NCI-H1417 (cell line): ENCODE measurements at places on chromosomes 5 and 9.
A peak's percentile ranks its signal among the peaks of the same experiment; 100 is the strongest.

DNA sequence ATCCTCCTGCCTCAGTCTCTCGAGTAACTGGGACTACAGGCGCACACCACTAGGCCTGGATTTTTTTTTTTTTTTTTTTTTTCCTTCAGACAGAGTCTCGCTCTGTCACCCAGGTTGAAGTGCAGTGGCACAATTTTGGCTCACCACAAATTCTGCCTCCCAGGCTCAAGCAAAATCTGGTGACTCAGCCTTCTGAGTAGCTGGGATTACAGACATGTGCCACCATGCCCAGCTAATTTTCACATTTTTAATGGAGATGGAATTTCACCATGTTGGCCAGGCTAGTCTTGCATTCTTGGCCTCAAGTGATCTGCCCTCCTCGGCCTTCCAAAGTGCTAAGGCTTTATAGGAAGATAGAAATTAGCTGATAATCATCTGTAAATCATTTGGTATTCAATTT is 43.9 kb downstream of the NSA2 start:
- DNase-seq, result no peak

DNA sequence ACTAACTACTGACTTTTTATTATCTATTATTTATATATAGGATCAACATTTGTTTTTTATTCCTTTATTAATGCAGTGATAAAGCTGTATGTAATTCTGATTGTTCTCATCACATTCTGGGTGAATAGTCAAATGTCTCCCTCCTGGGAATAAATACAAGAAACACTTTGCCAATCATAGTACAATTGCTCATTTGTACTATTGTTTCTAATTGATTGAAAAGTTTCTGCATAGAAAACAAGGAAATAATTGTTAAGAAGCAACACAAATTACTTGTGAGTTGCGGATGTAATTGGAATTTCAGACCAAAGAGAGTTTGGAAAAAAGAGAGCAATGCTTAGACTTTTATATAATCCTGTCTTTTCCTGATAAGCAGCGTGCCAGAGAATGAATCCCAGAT is 1013.9 kb downstream of the EFNA5 start:
- no peak for DNase-seq

DNA sequence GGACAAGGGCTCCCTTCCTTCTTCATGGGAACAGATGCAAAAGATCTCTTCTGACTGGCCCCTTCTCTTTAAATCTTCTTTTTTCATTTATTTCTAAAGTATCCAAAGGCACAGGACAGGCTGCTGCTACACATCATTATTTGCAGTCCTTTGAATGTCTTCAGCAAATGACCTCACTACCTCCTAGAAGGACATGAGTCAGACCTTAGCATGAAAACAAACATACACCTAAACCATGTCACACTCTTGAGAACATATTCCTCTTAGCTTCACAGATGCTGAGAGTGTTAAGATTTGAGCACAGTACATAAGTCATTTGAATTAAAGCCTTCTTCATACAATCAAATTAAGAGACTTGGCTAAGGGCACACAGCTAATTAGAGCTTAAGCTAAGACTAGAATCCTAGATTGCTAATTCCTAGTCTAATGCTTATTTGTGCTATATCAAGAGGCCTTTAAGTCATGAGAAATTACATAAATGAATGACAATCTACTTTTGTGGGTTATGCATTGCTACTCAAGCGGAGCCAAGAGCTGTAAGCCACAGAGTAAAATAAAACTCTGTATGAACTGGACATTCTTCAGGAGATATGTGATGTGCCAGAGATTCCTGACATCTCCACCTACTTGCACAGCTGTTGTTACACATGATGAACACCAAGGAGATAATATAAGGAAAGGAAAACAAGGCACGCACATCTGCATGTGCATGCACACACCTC is 109.1 kb upstream of the PTGER4 start:
- no peak for DNase-seq

GRCh38 chr9:5113523-5113922 is 71.9 kb downstream of the INSL6 start:
- no peak for DNase-seq

DNA sequence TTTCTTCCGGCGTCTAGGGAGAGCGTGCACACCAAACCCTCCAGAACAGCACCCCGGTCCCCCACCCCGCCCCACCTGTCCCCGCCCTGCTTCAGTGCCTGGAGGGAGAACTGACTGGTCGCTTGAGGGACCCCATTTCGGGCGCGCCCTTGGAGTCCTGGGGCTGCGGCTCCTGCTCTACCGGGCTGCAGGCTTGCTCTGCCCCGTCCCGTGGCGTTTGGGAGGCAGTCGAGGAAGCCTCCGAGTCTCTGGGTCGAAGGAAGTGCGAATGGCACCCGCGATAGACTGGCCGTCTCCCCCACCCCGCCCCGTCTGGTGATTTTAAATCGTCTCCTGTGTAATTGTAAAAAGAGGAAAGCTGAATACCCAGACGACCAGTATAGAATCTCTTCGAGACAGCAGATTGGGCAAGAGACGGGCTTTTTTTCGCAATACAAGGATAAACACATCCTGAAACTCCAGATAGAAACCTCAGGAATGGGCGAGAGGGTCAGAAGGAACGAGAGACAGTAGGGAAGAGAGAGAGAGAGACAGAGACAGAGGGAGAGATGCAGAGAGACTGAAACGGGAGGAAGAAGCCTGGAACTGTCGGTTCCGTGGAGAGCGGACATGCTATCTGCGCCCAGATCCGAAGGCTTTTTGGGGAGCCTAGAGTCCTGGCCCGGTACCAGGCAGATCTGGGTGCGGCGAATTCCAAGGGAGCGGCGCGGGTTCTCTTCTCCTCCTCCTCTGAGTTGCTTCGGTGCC is 9.9 kb downstream of the PRDM6 start:
- DNase-seq, result no peak

GRCh38 chr9:75866273-75866871 is 24.1 kb upstream of the PCSK5 start:
- DNase-seq, result peak; percentile 68

DNA sequence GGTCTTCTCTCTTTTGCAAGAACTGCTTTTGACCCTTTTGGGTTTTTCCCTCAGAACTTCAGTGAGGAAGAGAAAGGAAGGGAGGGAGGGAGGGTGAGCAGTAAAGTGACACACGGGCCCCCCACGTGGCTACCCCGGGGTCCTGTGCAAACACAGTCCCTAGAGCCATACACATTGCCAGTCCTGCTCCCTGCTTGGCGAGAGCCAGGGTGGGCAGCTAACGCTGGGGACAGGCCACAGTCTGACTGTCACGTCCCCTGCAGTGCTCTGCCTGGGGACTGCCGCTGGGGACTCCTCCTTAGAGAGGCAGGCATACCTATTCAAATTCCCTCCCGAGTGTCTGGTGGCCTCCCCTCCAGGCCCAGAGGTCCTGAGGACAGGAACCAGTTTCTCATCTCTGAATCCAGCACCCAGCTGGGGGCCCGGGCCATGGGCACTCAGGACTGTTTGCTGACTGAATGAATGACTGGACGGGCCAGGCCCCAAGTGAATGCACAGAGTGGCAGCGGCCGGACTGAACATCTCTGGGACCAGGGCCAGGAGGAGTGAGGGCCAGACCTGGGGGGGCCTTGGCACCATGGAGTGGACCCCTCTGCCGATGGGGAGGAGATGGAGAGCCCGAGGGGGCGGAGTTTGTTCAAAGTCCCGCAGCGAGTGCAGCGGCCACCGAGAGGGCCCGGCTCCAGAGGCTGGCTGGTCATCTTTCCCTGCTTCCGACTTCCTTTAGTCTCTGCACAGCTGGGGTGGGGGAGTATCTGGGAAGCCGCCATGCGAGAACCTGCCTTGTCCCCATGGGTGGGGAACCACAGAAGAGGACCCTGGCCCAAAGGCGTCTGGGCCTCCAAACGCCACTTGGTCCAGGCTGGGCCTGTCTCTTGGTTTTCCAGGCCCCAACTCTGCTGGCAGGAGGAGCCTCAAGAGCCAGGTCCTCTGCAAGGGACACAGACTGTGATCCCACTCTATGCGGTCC is 5.8 kb downstream of the CCDC187 start:
- DNase-seq, result no peak

DNA sequence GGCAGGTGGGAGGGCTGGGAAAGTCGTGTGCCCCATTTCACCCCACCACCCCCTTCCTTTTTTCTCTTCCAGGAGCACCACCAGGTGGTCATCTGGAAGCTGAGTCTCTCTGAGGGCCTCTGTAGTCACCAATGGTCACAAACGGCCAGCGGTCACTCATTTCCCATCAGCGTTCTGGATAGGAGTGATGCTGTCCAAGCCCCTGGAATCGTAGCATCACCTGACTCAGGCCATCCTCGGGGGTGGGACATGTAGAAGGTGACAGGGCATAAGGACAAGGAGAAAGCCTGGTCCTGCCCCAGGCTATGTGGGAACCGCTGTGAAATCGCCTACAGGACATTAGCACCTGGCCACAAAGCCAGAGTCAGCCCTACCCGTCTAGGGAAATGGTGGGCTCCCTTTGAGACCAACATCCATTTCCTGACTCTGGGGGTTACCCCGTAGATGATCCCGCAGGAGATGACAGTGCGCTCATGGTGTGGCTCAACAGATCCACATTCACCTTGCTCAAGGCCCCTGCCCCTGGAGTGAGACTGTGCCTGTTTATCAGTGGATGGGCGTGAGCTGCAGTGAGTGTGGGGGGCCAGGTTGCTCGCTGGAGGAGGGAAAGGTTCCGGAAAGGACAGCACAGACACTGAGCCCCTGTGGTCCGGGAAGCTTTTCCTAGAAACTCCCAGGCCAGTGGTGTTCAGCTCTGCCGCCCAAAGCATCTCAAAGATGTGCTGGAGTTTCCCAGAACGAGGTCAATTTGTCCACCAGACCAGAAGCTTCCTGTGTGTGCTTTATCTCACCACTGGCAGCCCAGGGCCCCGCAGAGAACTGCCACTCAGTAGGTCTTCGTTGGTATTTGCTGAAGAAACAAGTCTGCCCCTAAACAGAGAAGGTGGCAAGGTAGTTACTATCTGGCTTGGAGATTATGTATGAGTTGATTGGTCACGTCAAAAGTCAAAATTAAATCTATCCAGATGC is 61.1 kb upstream of the UNC5A start:
- no peak for DNase-seq

DNA sequence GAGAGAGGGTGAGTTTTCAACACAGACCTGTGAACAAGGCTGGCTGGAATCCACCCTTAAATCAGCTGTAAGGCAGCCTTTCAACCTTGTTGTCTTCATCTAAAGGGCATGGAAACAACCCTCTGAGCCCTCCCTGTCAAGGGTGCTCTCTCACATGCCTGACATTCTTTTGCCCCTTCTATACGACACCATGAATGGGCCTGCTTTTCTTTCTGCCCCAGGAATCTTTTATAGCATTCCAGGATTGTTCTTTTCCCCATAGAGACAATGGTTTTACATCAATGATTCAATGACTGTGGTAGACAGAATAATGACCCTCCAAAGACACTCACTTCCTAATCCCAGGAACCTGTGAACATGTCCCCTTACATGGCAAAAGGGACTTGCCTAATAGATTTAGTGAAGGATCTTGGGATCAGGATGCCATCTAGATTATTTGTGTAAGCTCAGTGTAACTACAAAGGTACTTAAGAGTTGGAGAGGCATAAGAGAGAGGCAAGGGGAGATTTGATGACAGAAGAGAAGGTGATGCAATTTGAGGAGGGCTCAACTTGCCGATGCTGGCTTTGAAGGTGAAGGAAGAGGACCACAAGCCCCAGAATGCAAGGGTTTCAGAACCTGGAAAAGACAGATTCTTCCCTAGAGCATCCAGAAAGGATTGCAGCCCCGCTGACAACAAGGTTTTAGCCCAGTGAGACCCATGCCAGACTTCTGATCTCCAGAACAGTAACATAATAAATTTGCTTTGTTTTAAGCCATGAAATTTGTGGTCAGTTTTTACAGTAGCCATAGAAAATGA is 29.2 kb upstream of the HMHB1 start:
- no peak for DNase-seq

- DNase-seq, result no peak
Measured at GRCh38 chr5:16943846-16944678, 8.0 kb upstream of the MYO10 start.

- no peak for DNase-seq
Measured at GRCh38 chr9:27206041-27206440, 90.9 kb downstream of the EQTN start.

DNA sequence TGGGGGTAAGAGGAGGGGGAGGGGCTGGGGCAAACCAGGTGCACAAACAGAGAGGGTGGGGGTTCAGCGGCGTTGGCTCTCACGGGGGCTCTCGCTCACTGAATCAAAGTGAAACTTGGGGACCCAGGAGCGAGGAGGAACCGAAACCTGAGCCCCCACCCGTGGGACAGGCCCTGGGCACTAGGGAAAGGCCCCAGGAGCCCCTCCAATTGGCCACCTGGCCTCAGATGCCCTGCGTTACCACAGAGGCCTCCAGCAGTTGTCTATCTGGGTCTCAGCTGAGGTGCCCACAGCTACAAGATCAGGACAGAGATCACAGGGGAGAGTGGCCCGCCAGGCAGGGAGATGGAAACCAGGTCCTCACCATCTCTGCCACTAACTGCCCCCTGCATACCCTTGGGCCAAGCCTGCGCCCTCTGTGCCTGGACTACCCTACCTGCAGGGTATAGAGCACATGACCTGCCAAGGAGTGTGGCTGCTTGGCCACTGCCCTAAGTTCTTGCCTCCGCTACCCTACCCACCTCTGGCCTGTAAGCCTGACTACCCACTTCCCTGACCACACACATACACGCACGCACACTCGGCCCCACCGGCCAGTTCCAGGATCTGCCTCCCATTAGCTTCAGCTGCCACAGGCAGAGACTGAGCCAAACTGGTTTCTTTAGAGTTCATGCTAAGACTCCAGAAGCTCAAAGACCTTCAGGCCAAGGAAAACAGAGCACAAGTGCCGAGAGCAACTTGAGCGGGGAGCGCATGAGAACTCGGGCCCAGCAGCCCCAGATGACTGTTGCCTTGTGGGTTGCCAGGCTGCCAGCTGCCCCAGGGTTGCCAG is 39.9 kb downstream of the PAX5 start:
- no peak for DNase-seq

DNA sequence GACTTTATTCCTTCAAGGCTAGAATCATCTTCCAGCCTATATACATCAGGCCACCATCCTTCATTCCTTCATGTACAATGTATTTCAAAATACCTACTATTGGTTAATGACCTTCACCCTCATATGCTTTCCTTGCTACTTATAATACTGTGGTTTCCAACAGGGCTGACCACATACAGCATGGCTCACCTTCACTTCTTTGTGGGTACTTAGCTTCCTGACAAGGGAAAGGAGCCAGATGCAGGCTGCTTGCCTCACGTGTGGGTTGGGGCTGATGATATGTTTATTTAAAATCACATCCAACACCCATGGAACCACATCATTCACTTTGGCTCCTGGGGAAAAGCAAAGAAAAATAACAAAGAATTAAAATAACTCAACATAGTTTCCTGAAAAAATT is 63.9 kb upstream of the OR2K2 start:
- DNase-seq, result no peak

DNA sequence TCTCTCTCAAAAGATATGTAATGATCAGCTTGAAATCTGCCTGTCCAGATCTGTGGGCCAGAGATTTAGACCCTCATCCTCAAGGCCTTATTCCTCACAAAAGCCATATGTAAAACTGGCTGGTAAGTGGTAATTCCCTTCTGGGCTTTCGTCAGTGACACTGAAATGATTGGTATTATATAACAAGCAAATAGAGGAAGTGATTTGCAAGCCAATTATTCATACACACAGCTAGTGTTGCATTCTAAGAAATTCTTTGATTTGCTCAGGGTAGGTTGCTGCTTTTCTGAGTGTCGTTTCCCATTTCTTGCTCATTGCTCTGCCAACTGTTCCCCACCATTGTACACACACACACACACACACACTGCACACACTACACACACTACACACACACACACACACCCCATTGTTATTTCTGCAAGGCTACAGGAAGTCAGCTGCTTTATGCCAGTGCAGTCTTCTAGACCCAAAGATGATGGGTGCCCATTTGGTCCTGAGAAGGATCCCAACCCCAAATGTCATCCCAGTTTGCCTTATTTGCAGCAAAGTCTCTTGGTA is 76.8 kb downstream of the PRLR start:
- DNase-seq, result no peak

GRCh38 chr5:64690417-64691151 is at the start of gene SHISAL2B:
Gene SHISAL2B, plus strand, starts transcription at chr5:64690503. Its CDS starts 121 bp downstream, at chr5:64690624.
- DNase-seq, result peak; percentile 81
